ENCODE measurements at places on chromosomes 4 and X. TPM values are rescaled to one million over a fixed set of nuclear protein-coding genes. Genes with fewer than 3 reads are reported as not detected.
A peak's percentile ranks its signal among the peaks of the same experiment; 100 is the strongest.

Gene ADGRG4
- polyA plus RNA-seq: not detected

DNA sequence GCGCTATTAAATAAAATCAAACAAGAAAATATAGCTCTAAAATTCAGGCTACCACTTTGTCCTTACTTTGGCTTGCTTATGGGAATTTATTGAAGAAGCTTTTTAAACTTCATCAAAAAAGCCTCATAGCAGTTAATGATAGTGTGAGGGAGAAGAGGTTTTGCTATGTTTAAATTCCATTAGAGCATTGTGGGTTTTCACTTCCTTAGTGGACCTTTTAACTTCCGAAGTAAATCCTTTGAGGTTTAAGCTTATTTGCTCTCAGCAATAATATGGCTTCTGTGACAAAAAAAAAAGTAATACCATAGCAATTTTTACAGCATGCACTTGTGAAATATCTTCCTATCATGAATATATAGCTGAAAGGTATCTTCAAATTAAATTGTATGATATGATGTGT, 120.2 kb upstream of the NDST4 start:
- DNase-seq: no peak

DNA sequence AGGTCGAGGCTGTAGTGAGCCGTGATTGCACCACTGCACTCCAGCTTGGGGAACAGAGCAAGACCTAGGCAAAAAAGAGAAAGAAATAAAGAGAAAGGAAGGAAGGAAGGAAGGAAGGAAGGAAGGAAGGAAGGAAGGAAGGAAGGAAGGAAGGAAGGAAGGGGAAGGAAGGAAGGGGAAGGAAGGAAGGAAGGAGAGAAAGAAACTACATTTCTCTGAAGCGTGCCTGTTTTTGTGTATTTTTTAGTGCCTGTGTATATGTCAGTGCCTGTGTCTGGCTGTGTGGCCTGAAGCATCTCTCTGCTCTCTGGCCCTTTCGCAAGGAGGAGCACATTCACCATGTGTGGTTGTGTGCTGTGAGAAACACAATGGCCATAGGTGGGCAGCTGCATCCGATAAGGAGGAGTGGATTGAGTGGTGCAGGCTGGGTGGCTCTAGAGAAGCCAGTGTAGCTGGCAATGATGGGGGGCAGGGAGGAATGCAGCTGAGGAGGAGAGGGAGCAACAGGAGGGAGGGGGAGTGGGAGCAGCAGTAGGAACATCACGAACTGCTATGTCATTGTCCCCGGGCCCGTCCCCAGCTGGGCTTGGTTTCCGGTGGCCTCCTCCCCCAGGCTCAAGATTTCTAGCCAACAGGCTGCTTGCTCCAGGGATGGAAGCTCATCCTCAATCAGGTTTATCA, 11.4 kb downstream of the SYN1 start:
- no peak for DNase-seq

DNA sequence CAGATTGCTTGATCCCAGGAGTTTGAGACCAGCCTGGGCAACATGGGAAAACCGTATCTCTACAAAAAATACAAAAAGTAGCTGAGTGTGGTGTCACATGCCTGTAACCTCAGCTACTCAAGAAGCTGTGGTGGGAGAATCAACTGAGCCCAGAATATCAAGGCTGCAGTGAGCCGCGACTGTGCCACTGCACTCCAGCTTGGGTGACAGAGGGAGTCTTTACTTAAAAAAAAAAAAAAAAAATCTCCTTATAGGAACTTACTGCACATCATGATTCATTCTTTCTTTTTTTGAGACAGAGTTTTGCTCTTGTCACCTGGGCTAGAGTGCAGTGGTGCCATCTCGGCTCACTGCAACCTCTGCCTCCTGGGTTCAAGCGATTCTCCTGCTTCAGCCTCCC, 24.3 kb downstream of the UPF3B start:
- DNase-seq: no peak

Gene SH3D19
- polyA plus RNA-seq: 25.0 TPM

DNA sequence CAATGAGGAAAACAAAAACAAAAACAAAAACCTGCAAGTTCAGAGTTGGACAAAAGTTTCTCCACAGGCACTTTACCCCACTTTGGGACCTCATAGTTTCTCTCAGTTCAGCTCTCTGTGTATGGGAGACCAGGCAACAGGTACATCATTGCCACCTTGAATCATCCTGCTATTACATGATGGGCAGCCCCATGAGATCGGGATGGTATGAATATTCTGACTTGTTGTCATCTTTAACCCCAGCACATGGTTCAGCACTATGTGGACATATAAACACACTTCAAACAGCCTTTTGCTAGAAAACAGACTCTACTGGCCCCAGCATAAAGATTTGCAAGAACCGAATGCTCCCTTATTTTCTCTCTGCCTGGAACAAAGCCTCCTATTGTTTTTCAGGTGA, 176.9 kb upstream of the SCML1 start:
- no peak for DNase-seq

- no peak for DNase-seq
These were observed 57.3 kb downstream of the ABCG2 start for GRCh38 chr4:88101165-88101564.

DNA sequence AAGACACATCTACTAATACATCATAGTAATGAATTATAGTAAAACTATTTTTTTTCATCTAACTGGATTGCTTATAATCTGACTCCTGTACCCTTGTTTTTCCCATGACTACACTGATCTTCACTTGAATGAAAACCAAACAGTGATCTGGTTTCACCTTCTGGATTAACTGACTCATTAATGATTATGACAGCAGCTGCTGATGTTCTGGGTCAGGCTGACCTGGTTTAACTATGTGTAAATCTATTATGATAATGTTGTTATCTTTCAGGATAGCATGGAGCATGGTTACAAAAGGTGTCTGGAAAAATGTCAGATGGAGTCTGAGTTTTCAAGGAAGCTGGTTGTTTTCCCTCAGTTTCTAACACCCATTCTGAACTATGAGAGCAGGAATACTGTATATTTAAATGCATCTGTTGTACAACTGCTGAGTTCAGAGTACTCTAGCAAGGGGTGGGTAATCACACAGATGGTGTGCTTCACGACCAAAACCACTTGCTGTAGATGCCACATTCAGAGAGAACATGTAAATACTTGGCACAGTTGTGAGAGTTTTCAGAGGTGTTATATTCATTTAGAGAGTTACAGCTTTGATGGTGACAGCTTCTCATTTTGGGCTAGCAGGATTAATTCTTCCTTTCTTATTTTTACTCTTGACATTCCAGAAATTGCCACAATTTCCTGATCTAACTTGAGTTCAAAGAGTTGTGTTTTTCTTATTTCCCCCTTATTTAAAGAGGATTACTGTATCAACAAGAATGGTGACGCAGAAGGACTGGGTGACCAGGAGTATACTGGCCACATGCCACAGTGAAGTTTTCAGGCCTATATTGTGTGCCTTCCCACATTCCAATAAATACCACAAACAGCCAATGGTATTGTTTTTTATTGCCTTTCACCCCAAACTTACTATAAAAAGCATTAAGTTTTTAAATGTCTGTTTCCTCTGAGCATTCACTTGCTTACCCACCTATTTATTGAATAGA, 249.7 kb upstream of the TET2 start:
- DNase-seq: no peak

Gene UNC5C
- 36.0 TPM for polyA plus RNA-seq

DNA sequence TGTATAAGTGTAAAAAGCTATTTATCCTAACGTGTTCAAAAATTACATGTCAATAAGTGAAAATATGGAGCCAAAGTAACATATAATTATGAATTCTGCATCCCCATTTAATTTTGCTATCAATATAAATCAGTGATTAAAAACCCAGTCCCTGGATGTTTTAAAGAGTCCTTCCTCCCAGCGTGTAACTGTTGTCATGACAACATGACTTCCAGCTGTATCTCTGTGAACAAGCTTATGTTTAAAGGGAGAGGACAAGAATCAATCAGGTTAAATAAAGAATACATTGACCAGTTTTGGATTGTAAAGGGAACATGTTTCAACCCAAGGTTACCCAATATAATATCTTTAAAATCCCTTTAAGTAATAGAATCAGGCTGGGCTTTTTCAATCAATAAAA, 219.7 kb downstream of the NSUN7 start:
- no peak for DNase-seq

GRCh38 chr4:141435446-141436225, 200.7 kb upstream of the IL15 start:
- no peak for DNase-seq

DNA sequence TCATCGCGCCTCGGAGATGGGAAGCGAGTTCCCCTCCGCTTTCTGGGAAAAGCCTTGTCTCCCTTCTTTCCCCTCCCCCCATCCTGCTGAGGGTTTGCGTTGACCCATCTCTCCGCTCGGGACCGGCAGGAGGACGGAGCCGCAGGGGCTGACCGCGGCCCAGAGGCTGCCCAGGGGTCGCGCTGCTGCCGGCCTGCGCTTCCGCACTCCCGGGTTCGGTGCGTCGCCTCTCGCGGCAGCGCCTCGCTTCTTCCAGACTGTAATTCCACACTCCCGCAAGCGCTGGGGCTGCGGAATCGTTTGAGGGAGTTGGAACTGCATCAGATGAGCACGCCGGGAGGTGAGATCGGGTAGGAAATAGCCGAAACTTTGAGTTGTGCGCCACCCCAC, 88.3 kb downstream of the BCOR start:
- no peak for DNase-seq

Gene BTC
- 7.1 TPM for polyA plus RNA-seq

DNA sequence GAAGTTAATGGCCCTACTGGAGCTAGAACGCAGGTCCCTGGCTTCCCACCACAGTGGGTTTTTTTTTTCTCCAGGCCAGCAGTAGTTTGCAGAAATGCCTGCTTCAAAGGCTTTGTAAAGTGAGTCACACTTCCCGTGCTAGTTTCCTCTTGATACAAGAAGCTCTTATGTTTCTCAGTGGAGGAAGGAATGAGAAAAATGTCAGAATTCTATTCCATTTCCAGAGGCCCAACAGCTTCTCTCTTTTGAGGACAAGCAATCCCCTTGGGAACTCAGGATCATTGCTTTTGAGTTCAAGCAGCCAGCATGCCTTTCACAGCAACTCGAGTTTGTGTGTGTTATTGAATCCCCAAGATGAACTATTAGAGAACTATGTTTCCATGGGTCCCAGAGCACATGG, 134.3 kb downstream of the GUCY2F start:
- DNase-seq: no peak

Gene PAGE5
- not detected for polyA plus RNA-seq

DNA sequence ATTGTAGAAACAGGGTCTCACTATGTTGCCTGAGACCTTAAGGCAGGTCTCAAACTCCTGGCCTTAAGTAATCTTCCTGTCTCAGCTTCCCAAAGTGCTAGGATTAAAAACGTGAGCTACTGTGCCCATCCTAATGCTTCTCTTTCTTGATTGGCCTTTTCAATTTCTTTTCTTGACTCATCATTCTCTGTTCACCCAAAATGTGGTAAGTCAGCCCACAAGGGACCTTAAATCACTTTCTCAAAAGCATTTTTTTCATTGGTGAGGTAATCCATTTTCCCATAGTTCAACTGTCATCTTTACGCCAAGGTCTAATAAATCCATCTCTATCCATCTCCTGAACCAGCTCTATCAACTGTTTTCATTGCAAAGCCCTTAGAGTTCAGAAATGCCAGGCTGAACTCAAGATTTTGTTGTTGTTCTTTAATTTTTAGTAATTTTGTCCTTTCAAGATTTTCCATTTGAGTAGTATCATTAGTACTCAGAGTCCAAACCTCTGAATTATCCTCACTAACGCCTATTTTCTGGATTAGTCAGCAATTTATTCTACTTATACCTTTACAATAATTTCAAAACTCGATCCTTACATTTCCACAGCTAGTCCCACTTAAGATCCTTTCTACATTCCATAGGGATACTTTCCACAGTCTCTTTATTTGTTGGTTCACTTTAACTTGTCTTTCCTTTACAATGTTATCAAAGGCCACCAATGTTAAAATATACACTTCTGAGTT, 528.6 kb downstream of the IL15 start:
- DNase-seq: no peak

DNA sequence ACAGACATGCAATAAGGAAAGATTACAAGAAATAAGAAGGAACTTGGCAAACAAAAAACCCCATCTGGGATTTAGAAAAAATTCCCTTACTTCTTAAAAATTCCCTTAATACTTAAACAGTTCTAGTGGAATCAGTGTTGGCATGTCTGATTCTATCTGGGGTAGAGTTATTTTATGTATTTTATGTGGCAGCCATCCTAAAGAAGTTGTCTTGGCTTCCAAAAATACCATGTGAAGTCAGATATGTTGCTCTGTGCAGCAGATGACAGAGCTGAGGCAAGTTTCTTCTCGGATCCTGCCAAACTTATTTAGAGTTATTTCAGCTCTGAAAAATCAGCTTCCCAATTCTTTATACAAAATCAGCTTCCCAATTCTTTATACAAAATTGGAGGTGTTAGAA, 14.7 kb downstream of the YY2 start:
- no peak for DNase-seq

DNA sequence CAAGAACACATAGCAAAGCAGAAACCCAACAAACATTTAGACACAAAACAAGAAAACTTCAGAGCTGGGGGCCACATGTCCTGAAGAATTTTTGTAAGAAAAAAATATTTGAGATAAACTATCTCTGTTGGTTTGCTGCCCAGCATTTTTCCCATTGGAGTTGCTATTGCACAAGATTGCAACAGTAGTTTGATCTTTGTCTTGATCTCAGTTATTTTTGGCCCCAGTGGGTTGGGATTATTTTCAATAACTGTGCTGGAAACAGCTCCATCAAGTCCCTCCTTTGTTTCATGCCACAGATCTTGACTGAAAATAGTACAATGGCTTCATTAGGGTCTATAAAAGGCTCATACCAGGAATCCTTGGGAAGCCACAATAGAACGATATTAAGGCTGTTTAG, 103.8 kb upstream of the RAI2 start:
- DNase-seq: no peak

- no peak for DNase-seq
These were observed 468 bp upstream of the SPIN2B start for GRCh38 chrX:57121816-57122215.

GRCh38 chr4:82814034-82814433, 15.4 kb upstream of the SCD5 start:
- DNase-seq: no peak

- DNase-seq: no peak
These were observed 7.2 kb downstream of the TIMM17B start for GRCh38 chrX:48890296-48890925.

Gene BMP3
- 17.5 TPM for polyA plus RNA-seq

GRCh38 chr4:147717878-147718277, 14.0 kb upstream of the ARHGAP10 start:
- no peak for DNase-seq

- peak; percentile 33 for DNase-seq
These were observed 581 bp upstream of the STK32B start for GRCh38 chr4:5050520-5051277.

Gene GAGE12H
- not detected for polyA plus RNA-seq

- no peak for DNase-seq
These were observed 36.3 kb upstream of the MYOZ2 start for GRCh38 chr4:119099227-119099810.

GRCh38 chr4:159104694-159105414, 2.0 kb downstream of the RAPGEF2 start:
- DNase-seq: peak; percentile 39

DNA sequence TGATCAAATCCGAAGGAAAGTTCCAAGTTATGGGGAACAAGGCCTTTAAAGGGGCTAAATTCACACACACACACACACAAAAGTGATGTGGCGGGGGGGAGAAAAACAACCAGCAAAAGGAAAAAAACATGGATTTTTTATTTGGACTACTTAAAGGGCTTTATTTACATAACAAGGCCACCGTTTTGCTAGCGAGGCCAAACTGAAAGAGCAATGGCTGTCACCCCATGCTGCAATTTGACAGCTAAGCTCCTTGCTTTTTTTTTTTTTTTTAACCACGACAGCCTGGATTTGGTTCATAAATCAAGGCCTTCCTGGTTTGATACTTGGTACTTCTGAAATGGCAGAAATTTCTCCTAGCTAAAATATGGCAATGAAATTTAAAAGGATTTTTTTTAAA, 99.6 kb upstream of the PTCHD1 start:
- DNase-seq: no peak

Gene SATL1
- 0.60 TPM for polyA plus RNA-seq
